ENCODE measurements at places on chromosomes 12 and 14.

DNA sequence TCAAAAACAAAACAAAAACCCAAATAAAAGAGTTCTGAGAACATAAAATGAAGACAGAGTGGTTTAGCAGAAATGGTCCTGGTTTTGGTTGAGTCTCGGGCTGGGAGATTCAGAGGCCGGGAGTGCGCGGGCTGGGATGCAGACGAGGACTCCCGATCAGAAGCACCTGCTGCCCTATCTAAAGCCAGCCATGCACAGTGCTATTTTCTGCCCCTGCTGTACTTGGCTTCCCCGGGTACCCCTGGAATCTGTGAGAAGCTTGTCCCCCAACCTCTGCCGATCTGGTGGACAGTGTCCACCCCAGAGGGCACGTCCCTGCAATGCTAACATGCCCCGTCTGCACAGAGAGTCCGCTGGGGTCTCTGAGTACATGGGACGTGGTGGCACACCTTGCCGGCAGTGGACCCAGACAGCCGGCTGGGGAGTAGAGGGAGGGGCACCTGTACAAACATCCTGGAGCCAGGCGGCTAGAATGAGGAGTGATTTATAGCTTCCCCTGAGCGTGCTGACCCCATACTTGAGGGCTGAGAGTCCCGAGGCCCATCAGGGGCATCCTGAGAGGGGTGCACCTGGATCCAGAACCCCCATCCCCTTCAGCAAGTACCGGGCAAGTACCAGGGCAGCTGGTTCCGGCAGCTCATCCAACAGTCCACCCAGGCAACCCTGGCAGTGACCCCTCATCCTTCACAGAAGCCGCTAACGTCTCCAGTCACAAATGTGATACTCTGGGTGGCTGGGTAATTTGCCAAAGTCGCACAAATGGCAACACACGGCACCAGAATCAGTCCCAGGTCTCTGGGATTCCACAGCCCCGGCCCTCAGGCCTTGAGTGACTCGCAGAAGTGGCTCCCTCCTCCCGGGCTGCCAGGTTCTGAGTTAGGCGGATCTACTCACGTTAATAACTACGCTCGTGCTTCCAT, 37.1 kb downstream of the CHGA start:
- DNase-seq, result no peak

GRCh38 chr12:92628476-92628875, 74.3 kb upstream of the PLEKHG7 start:
- DNase-seq, result no peak

DNA sequence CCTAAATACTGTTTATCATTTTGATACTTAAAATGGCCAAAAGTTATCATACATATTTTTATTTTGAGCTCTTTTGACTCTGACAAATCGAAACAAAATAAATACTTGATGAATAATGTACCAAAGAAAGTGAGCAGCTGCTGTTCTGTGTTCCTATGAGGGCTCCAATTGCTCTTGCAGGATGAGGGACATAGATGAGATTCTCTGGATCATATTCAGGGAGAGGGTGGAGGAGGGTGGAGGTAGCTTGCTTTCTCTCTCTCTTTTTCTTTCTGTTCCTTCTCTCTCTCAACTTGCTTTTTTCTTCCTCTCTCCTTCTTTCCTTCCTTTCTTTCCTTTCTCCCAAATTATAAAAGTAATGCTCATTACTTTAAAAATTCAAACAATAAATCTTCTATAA, 8.9 kb upstream of the MYH7 start:
- DNase-seq, result no peak

- DNase-seq, result no peak
Measured at GRCh38 chr14:51954031-51954430, 35.3 kb upstream of the RTRAF start.

DNA sequence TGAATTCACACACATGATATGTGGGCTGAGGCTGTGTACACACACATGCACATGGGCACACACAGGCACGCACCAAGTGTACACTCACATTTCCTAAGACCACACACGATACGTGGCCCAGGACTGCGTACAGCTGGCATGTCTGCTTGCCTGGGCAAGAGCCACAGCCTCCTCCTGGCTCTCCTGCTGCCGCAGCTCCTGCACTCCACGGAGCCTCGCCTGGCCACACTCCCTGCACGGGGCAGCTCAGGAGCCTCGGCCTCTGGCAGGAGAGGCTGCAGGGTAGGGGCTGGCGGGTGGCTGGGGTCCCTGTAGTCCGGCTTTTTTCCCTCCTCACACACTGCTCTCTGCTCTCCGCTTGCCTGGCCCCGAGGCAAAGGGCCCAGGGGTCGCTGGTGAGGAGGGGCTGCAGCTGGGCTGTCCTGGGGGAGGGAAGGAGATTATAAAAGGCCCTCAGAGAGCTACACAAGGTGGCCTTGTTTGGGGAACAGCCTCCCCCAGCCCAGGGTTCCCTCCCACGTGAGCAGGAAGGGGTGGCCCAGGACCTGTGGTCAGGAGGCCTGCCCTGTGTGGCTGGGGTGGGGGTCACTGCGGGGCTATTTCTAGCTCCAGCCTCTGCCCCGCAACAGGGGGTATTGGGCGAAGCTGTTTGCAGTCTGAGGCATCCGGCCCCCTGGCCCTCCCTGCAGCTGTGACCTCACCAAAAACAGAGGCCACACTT, 89.0 kb upstream of the SFSWAP start:
- peak; percentile 94 for DNase-seq

- DNase-seq, result no peak
Measured at GRCh38 chr12:46181465-46181864, 87.4 kb downstream of the SLC38A1 start.

DNA sequence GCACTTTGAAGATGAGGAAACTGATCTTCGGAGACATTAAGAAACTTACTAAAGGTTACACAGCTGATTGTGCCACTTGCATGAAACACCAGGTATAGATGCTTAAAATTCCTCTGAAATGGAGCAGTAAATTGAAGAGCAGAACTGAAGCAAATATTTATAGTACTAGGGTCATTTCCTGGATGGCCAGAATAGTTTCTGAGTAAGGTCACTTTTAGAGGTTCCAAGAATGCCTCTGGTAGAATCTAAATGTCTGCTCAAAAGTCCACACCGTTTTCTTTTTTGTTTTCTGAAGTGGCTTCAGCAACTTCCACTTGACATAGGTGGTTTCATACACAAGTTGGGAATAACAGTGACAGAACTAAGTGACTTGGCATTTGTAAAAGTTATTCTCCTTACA, 19.4 kb downstream of the TPH2 start:
- DNase-seq, result no peak

DNA sequence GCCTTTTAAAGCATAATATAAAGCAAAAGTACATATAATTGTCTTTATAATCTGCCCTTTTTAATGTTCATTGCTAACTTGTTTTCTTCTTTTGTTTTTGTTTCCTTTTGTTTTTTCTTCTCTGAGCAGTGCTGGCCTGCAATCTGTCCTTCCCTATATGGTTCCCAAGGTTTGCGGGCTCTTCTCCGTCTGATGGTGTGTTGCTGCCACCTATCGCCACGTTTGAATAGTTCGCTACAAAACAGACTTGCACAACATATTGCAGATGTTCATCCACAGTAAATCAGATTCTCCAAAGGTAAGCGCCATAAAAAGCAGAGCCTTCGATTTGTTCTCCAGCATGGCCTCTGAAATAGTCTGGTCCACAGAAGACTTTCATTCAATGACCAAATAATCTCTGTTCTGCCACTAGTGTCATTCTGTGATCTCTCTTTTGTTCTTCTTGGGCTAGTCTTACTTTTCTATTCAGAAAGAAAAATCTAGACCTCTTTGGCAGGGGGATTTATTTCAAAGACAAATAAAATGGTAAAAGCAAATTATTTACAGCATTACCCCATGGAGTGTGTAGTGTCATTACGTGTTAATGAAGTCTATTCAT, 33.5 kb downstream of the C12orf50 start:
- DNase-seq, result peak; percentile 63

- DNase-seq, result no peak
Measured at GRCh38 chr14:38791862-38792261, 311.2 kb downstream of the SEC23A start.

DNA sequence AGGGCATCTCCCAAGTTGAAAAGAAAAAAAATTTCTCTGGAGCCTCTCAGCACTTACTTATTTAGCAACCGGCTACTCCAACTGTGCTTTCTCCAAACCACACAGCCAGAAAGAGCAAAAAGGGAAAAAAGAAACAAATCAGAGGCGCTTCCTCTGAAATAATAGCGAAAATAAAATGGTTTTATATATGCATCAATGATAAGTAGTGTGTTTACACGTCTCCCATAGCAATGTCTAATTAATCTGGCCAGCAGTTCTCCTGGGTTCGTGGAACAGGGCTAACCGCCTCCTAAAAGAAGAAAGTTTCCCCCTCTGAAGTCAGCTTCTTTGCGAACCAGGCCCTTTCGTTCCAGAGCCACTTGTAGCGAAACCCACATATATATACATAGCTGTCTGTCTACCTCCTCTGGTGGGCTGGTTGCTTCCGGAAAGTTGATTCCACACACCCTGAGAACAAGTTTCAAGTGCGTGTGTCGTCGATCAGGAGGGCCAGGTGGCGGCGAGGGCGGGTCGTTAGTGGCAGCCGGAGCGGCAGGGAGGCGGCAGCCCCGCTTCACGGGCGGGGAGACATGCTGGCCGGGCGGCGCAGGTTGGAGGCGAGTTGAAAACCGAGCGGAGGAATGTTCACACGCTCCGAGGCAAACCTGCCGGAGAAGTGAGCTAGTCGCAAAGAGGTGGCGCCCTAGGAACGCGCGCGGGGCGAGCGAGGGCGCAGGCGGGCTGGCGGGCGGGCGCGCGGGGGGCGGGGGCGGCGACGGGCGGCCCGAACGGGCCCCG, 2.7 kb downstream of the PTHLH start:
- peak; percentile 20 for DNase-seq

DNA sequence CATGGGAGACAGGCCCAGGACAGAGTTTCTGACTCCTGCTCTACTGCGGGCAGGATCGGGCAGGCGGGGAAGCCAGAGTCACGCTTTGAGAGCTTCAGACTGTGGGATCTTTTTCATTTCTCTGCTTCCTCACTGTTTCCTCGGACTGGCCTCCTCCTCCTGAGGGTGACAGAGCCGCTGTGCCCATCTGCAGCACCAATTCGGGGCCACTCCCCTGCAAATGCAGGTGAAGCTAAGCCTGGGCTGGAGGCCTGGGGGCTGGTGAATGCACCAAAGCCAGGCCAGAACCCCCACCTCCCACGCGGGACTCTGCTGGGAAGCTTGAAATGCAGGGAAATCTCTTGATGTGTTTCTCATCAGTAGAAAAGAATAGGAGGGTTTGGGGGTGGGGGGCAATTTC, 77.5 kb downstream of the FOXN3 start:
- no peak for DNase-seq

GRCh38 chr12:86117711-86118110, 138.5 kb downstream of the MGAT4C start:
- no peak for DNase-seq

GRCh38 chr12:18207266-18207665, 54.1 kb upstream of the PIK3C2G start:
- no peak for DNase-seq

DNA sequence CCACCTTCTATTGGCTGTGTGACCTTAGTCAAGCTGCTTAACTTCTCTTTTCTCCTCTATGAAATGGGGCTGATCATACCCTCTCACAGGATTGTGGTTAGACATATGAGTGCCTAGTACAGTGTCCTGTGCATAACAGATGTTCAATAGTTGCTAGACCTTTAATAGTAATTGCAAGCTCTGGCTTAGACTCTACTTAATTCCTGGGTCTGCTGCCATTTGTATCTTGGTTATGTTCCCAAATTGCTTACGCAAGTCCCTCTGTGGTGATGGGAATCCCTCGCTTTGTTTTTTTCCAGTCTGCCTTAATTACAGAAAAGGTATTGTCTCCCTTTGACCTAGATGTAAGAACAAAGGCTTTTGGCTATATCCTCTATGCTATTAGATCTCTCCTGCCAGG, 15.1 kb downstream of the SUDS3 start:
- DNase-seq, result peak; percentile 42

GRCh38 chr12:4025181-4026019, 152.2 kb upstream of the PARP11 start:
- no peak for DNase-seq

DNA sequence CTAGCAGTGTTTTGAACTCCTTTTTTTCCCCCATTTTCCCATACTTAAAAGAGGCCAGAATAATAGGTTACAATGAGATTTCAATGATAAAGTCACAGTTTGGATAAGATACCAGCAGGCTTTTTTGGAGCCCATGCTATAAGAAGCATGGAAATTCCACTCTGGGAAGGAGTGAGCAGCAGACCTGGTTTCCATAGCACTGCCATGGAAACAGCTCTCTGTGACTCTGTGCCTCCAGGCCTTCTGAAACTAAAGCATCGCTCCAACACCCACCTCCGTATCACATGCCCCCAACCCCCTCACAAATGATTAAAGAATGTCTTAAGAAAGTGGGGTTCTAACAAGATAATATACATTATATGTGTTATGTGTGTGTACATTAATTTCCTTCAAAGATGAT, 165.0 kb downstream of the GRIN2B start:
- DNase-seq, result no peak

DNA sequence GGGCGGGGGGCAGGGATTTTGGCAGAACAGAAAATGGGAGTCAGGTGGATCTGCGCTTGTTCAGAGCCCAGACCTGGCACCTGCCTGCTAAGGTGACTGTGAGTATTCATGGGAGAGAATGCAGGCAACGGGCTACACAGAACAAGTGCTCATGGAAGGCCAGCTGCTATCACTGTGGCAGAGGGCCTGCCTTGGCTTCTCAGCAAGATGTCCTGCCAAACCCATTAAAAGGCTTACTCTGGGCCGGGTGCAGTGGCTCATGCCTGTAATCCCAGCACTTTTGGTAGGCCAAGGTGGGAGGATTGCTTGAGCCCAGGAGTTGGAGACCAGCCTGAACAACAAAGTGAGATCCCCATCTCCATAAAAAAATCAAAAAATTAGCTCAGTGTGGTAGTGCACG, 21.0 kb downstream of the DIO3 start:
- DNase-seq, result no peak

- DNase-seq, result no peak
Measured at GRCh38 chr12:48040354-48040753, 36.1 kb upstream of the COL2A1 start.

DNA sequence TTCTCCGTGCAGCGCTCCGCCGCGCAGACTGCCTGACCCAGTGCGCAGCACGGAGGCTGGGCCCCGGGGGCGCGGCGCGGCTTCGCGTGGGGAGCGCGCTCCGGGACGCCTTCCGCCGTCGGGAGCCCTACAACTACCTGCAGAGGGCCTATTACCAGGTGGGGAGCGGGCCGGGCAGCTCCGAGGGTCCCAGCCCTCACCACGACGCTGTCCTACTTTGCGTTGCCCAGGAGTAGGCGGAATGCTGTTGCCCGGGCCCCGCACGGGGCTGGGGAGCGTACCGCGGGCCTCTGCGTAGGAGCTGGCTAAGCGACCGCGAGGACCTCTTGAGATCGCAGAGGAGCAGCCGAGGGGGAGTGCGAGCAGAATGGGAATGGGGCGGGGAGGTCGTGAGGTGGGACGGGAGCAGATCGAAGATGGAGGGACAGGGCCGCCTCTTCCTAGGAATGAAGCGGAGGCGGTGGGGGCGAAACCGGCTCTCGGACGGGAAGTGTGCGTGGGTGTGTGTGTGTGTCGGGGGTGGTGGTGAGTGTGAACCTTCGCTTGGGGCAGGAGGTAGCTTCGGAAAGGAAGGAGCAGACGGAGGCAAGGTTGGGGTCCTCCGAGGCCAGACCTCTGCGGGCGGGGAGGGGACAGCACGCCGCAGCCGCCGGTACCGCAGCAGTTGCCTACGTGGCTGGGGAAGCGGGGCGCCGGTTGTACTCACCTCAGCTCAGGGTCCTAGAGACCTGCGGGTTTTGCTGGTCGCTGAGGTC, 751 bp downstream of the P3H3 start:
- no peak for DNase-seq

All from hippocampal formation (tissue), 2 donors.